ENCODE measurements at places on chromosomes 13 and 19.

DNA sequence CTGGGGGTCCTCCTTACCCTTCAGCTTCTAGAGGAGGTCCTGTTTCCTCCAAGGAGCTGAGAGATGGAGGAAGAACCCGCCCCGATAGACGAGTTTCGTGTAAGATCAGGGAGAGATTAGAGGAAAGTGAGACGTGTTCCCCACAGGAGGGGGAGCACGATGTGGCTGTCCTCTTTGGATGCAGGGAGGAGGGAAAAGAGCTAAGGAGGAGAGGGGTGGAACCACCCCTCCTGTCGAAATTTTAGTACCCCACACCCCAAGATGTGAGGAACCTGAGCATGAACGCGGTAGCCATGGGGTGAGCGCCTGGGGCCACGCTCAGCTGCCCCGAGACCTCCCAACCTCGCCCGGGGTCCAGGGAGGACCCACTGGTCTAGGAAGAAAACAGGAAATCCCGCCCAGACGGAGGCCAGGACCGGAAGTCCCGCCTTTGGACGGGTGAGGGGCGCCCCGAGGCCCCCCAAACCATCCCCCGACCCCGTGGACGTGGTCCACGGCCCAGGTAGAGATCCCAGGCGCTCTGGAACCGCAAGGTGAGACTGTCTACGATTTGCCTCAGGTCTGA lies 1.2 kb downstream of the AKT1S1 start:
- peak; percentile 81 for DNase-seq

DNA sequence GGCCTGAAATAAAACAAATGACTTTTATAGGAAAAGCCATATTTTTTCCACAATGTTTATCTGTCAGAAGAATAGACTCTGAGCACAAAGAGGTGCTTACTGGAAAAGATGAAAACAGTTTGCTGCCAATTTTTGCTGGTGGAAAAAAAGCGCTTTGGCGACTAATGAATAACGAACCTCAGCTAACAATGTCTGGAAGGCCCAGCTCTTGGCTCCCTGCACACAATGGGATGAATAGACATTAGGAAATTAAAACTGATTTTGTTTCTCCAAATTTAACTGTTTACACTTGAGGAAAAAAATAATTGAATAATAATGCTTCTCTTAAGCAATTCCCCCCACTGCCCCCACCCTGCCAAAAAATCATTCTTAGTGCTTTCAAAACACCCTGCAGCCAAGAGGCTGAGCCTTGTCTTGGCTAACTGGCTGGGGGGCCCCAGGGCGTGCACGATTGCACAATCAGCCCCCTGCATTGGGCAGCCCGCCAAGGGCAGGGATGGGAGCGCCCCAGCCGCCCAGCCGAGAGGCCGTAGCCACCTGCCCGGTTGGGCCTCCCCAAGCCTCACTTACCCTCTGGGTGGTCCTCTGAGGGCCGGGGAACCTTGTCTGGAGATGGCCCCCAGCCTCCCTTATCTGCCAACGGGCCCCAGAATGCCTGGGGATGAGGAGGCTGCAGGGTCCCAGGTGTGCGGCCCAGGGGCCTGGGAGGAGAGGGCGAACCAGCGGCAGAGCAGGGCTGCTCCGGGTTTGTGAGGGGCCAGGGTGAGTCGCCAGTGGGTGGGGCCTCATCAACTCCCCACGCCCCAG lies 16.8 kb downstream of the CEBPG start:
- DNase-seq = peak; percentile 91

DNA sequence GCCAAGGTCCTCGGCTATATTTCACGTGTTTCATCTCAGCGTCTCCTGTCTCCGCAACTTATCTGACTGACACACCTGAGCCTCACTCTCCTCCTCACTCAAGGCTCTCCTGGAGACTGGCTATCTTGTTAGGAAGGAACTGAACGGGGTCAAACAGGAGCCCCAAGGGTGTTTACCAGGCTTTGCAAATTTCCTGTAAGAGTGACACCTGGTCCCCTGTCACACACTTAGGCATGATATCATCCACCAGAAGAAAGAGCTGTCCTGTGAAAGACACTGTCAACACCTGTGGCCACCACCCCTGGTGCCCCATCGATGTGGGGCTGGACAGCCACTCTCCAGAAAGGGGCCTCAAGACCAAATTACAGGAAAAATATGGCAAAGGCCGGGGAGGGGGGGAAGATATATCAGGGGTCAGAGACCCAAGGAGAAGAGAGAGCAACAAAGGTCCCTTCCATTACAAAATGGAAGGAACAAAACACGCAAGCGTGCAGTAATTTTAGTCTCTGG lies 2.9 kb downstream of the CD70 start:
- no peak for DNase-seq

DNA sequence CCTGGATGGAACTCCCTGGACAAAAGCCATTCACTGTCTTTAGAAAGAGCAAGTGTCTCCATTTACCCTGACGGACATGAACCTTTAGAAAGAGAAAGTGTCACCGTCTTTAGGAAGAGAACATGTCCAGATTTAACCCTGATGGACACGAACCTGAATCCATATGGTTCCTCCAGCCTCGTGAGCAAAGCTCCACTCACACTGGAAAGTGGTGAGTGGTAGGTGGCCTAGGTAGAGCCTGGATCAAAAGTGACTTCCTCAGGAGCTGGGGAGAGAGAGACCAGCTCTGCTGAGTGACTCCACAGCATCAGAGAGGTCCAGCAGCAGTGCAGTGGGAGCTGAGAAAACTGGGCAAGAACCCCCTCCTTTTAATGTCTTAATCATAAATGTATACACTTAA lies 59.8 kb upstream of the IRS2 start:
- no peak for DNase-seq

DNA sequence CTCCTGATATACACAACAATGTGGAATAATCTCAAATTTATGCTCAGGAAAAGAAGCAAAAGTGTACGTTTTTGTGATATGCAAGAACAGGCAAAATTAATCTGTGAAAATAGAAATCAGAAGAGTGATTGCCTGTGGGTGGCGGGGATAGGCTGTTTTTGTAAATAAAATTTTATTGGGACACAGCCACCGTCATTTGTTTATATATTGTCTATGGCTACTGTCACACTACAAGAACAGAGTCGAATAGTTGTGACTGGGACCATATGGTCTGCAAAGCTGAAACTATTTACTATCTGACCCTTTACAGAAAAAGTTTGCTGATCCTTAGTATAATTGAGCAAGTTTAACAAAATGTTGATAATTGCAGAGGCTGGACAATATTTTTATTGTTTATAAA lies 269.5 kb upstream of the HTR2A start:
- no peak for DNase-seq

DNA sequence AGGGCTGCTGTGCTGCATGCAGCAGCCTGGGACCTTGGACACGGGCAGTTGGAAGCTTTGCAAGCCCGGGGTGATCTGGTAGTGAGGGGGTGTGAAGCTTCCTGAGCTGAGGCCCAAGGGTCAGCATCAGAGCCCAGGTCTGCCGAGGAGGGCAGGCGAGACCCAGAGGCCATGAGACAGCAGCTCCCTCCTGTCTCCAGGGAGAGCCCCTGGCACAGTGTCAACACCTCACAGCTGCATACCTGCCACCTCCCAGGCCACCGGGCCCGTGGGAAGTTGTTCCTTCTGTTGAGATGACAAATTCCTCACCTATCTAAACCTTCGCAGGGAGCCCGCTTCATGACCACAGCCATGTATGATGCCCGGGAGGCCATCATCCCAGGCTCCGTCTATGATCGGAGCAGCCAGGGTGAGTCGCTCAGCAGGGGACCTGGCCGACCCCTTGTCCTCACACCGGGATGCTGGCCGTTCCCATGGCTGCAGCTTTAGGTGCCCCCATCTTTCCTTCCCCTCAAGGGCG lies 32.1 kb downstream of the CERS1 start:
- DNase-seq = no peak

DNA sequence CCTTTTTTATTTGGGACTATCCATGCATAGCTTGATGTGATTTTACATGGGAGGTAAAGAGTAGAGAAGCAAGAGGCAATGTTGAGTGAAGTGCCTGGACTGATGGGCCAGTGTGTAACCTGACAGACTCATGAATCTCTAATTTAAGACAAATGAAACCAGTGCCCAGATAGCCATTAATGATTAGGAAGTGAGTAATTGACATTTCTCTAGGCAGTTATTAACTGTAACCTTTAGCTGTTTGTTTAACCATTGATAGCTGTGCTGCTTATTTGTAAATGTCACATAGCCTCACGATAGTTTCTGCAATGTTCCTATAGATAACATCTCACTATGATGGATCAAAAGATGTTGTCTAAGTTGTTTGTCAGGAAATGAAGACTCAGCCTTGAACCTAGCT lies 1047.5 kb upstream of the SPRY2 start:
- DNase-seq = no peak

DNA sequence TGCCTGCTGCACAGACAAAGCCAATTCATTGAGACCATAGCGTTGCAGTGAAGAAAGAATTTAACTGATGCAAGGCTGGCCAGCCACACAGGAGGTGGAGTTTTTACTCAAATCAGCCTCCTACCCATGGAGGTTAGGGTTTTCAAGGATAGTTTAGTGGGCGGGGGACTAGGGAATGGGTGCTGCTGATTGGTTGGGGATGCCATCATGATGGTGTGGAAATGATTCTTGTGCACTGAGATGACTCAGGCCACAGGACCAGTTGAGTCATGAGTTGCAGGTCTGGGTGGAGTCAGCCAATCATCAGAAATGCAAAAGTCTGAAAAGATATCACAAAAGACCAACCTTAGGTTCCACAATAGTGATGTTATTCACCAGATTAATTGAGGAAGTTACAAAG lies 359.6 kb downstream of the FOXO1 start:
- DNase-seq = no peak

- no peak for DNase-seq
Observed at GRCh38 chr13:99331881-99332293, 24.7 kb upstream of the GPR183 start.

DNA sequence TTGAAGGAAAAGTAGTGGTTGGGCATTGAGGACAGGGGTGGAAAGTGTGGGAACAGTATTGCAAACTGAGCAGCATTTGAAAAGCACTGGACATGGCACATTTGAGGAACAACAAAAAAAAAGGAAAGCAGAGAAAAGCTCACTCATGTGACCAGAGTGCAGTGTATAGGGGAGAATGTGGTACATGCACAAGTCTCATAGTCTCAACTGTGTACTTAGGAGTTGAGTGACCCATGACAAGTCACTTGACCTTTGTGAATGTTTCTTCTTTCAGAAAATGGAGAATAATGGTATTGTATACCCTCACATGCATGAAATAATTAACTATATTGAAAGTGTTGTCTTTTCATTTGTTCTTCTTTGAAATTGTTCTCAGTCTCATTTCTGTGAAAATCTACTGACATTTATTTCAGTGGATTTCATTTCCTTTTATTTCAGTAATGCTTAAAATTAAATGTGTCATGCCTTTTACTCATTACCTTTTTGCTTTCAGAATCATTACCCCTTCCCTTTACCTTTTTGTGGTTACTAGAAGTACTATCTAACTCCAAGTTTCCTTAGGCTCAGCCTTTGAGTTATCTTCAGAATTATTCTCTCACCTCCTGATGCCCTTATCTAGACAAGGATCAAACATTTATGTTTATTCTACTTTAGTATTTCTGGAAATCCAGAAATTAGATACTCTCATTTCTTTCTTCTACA lies 79.1 kb upstream of the MLNR start:
- DNase-seq = no peak

- DNase-seq = no peak
Observed at GRCh38 chr19:18768997-18769891, 21.9 kb downstream of the COMP start.

DNA sequence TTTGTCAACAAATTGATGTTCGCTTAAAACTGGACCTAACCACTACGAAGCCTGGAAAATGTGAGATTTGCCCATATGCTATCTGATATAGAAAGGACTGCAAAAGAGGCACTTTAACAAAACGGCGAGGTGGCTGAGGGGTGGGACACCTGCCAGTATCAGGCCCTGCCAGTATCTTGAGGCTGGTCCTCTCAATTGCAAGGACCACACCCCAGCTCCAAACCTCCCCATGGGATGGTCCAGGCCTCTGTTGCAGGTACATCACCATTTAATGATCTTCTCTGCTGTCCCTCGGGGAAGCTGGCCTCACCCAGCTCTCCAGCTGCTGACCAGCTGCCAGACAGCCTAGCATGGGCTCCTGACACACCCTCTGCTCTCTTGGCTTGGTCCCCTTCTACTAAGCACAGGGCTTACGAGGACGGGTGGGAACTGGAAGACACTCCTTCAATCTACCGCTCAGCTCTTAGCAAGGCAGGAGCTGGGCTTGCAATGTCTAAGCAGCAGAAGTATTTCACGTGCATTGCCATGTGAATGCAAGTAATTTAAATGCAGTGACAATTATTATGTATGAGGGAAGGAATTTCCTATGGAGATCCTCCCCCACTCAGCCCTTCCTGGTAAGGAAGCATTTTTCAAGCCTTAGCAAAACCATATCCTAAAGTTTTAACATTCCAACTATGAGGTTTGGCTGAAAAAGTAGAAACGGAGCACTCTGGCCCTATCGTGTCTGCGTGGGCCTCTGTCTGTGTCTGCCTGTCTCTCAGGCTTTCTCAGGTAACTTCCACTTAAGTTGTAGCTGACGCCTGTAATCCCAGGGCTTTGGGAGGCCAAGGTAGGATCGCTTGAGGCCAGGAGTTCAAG lies 63.9 kb downstream of the LATS2 start:
- peak; percentile 64 for DNase-seq

GRCh38 chr13:43058318-43058674 lies 34.9 kb downstream of the DNAJC15 start:
- DNase-seq = no peak

DNA sequence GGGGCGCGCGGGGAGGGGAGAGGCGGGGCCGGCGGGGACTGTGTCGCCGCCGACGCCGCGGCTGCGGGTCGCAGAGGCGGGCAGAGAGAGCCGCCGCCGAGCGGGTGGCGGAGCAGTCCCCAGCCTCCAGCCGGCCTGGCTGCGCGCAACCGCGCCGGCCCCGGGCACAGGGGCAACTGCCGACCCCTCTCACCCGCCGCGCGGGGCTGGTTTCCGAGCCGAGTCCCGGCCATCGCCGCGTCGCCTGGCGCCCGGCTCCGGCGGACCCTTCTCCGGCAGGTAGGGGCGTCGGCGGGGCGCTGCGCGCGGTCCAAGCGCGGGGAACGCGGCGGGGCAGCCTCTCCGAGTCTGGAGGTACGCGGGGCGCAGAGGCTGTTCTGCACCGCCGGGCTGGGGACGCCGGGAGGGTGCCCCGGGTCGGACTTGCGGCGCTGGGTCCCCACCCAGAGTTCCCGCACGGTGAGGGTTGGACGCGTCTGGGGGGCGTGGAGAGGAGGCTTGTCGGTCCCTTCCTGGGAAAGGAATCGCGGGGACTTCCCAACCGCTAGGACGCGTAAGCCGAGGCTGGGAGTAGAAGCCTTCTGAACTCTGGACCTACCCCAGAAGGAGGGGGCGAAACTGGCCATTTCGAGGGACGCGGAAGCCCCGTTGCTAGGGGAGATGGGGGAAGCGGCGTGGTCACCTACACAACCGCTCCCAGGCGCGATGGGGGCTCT lies 133.6 kb upstream of the MYO16 start:
- DNase-seq = no peak

DNA sequence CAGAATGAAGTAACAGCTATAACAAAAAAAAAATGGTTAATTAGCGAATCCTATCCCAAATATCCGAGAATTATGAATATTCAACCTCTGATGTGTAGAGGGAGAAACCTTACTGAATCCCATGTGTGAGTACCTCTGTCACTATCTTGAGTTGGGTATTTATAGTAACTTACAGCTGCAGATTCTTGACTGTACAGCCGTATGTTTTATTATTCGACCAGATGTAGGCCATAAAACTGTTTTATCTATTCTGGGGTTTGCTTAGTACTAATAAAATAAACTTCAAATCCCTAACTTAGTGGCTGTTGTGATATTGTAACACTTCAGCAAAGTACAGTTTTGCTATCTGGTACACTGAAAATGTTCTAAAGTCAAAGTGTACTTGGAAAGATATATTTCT lies 120.0 kb downstream of the EFNB2 start:
- DNase-seq = no peak
